ENCODE measurements at places on chromosomes 7 and 10.
A peak's percentile ranks its signal among the peaks of the same experiment; 100 is the strongest.

DNA sequence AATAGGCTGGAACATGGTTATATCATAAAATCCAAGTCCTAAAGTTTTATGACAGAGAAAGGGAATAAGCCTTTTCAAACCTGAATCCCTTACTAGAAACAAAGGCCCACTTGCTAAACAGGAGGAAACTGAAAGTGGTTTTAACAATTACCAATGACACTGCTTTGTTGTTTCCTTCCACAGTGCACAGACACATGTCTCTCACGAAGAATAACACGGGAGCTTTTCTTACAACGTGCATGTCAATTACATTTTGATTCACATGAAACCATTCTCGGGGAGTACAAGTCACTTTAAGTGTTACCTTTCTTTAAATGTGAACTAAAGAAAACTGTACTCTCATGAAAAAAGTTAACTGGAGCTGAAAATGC is 1.4 kb downstream of the MRPS33 start:
- no peak for DNase-seq

DNA sequence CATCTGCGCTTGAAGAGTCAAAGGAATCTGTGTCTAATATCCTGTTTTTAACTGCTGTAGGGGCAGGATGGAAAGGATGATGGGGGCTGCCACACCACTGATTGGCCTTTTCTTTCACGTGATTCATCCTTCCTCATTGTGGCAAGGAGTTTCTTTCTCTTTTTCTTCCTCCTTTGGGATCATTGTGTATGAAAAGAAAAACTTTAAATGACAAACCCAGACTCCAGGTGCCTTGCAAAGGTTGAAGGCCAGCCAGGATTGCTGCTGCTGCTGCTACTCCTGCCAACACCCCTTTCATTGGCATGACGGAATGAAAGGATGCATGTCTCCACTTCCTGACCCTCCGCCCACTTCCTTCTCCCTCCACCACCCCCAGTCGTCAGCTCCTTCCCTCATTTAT is 6.5 kb upstream of the OIT3 start:
- no peak for DNase-seq

- DNase-seq = no peak
Observed at GRCh38 chr10:18563003-18563726, 88.2 kb downstream of the NSUN6 start.

DNA sequence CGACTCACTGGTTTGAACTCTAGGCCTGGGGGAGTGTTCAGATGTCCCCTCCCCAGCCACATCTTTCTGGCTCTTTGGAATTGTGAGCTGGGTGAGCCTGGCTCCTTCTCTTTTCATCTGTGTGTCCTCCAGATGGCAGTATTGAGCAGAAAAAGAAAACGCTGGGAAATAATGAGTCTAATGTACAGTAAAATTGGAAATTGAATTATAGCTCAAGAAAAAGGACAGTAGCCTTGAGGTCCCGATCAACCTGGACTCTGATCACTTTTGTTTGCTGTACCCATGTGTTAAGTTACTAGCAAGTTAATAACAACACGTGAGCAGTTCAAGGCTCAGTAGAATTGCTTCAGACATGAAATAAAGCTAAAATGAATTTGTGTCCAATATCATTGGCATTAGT is 77.9 kb downstream of the SNX10 start:
- DNase-seq = peak; percentile 19

- DNase-seq = no peak
Observed at GRCh38 chr7:84901366-84901765, 285.5 kb downstream of the SEMA3D start.

- DNase-seq = no peak
Observed at GRCh38 chr7:152637920-152638580, 37.9 kb downstream of the XRCC2 start.

DNA sequence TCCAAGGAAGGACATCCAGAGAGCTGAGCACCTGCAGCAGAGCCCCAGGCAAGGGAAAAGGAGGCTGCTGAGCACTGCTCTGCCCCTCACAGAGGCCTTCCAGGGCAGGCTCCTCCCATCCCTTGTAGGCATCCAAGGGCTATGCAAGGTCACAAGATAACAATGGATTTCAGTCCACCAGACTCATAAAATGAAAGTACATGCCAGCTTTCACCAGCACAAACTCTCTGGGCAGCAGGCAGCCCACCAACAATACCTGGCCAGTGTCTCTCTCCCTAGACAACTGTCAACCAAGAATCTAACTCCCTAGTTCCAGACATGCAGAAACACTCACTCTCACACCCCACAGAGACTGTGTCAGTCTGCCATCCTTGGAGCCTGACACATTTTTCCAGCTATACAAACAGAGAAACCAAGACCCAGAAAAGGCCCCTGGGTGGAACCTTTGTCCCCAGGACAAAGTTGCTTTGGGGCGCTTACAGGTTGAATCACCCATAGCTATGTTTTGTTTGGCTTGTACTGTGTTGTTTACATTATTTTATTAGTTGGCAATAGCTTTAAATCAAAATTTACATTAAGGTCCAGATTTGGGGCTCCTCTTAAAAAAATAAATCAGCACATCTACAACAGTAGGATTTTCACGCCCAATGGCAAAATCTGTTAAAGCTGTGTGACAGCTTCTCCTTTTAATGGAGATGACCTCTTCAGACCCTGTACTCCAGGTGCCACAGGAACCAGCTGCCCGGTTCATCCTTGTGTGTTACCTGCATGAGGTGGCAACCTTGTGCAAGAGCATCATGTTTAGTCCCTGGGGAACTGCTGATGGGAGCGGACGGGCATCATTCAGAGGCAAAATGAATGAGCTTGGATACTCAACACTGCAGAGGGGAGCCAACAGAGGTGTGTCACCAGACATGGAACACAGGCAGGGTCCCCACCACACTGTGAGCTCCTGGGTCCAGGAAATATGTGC is 5.2 kb downstream of the GRID1 start:
- no peak for DNase-seq

GRCh38 chr10:69303632-69304051 is 25.3 kb downstream of the HK1 start:
- no peak for DNase-seq

DNA sequence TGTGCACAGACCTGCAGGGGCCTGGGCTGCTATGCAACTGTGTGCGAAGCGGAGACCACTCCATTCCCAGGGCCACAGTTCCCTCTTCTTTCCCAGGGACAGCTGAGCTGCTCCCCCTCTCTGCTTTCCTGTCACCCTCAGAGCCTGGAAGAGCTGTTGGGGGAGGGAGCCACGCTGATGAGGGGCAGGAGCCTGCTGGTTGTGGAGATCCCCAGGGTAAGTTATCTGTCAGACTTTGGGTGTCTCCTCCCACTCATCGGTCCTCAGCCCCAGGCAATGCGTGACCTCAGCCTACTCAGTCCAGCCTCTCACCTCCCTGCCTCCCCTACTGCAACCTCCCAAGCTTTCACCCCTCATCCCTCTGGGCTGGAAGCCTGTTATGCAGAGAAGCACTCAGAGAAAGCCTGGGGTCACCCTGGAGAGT is 53.5 kb downstream of the ZNF467 start:
- no peak for DNase-seq

GRCh38 chr7:107080099-107080505 is 35.6 kb downstream of the PRKAR2B start:
- DNase-seq = no peak

- DNase-seq = no peak
Observed at GRCh38 chr10:34323192-34323591, 491.9 kb downstream of the PARD3 start.

- no peak for DNase-seq
Observed at GRCh38 chr7:155698633-155699032, 54.2 kb downstream of the RBM33 start.

- DNase-seq = no peak
Observed at GRCh38 chr7:978416-979091, 3.2 kb upstream of the COX19 start.

GRCh38 chr10:44813201-44813600 is 97.9 kb upstream of the TMEM72 start:
- DNase-seq = no peak

DNA sequence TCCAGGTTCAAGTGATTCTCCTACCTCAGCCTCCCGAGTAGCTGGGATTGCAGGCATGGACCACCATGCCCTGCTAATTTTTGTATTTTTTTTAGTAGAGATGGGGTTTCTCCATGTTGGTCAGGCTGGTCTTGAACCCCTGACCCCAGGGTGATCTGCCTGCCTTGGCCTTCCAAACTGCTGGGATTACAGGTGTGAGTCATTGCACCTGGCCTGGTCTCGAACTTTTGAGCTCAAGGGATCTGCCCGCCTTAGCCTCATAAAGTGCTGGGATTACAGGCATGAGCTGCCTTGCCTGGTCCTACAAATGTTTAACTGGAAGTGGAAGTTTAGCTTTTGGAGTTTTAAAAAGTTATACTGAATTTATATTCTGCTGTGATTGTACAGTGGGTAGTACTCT is 2.8 kb downstream of the MLLT10 start:
- no peak for DNase-seq

GRCh38 chr7:43124388-43124787 is 11.9 kb downstream of the HECW1 start:
- no peak for DNase-seq

GRCh38 chr10:98687685-98688084 is 240.9 kb upstream of the HPS1 start:
- no peak for DNase-seq

- no peak for DNase-seq
Observed at GRCh38 chr10:87546971-87547413, 42.3 kb downstream of the MINPP1 start.

All from stimulated activated CD4-positive, alpha-beta T cell treated with anti-CD3 and anti-CD28 coated beads, Interleukin-2, amount 100 ng/mL, for 4 hours (primary cell).